ENCODE measurements at places on chromosomes 5 and 9. TPM values are rescaled to one million over a fixed set of nuclear protein-coding genes. Genes with fewer than 3 reads are reported as not detected.

Gene TRPM6
- 0.38 TPM for total RNA-seq

Gene TMEM252
- not detected for total RNA-seq

Gene NCS1
- 42.4 TPM for total RNA-seq

Gene AGXT2
- not detected for total RNA-seq

Gene FLT4
- 93.0 TPM for total RNA-seq

Gene PCDHA9
- under 0.01 TPM for total RNA-seq

Gene CNTNAP3
- total RNA-seq = 102 TPM

Gene PRR16
- 0.48 TPM for total RNA-seq

Gene SLC24A2
- total RNA-seq = not detected

All from vein endothelial cell (primary cell).